ENCODE measurements at places on chromosomes 5 and 9. TPM values are rescaled to one million over a fixed set of nuclear protein-coding genes. Genes with fewer than 3 reads are reported as not detected.

DNA sequence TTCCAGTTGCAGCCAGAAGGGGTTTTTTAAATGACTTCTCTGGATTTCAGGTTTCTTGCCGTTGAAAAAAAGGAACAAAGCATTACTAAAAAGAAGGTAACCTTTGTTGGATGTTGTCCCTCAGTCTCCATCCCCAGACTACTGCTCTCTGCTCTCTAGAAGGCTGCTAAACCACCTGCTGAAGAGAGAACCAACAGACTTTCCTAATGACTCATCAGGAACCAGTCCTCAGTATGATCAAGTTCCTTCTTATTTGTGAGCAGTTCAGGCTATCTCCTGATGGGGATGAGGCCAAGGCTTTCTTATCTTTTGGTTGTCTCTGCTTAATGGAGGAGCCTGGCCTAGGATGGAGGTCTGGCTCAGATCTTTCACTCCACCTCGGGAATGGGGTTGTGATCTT, 4.1 kb downstream of the KIF4B start:
- H3K27me3 ChIP-seq, result no peaks in the 10 kb centered on the region
- H3K4me1 ChIP-seq, result no peaks in the 10 kb centered on the region
- DNase-seq, result no peak
- no peak overlapping the region for H3K4me3 ChIP-seq
- H3K36me3 ChIP-seq, result no peaks in the 10 kb centered on the region

DNA sequence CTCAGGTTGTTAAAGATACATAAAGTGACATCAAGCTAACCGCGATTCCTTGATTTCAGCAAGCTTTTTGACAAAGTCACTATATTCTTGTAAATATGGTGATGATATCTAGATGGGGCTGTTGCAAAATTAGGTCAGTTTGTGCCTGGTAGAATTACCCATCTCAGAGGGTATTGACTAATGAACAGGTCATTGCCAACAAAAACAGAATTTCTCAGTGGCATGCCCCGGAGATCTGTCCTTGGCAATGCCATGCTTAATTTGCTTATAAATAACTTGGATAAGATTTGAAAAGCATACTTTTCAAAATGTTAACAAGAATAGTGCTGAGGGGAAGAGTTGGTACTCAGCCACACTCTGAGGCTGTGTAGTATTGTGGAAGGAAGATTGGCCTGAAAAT, 783.3 kb upstream of the SEMA6A start:
- H3K27me3 ChIP-seq, result no peaks in the 10 kb centered on the region
- no peak overlapping the region for H3K27ac ChIP-seq
- H3K4me3 ChIP-seq, result no peak overlapping the region
- no peaks in the 10 kb centered on the region for H3K4me1 ChIP-seq
- no peak for DNase-seq

GRCh38 chr5:1642621-1643061, 118.9 kb upstream of the LPCAT1 start:
- DNase-seq, result no peak
- no peaks in the 10 kb centered on the region for H3K36me3 ChIP-seq
- peaks cover 4% of the 10 kb centered on the region for H3K4me1 ChIP-seq
- no peak overlapping the region for H3K27ac ChIP-seq
- H3K4me3 ChIP-seq, result no peak overlapping the region
- H3K27me3 ChIP-seq, result peaks cover 32% of the 10 kb centered on the region

- no peaks in the 10 kb centered on the region for H3K4me1 ChIP-seq
- H3K27me3 ChIP-seq, result no peaks in the 10 kb centered on the region
Measured at GRCh38 chr9:123528501-123528900, 172.5 kb downstream of the CRB2 start.

DNA sequence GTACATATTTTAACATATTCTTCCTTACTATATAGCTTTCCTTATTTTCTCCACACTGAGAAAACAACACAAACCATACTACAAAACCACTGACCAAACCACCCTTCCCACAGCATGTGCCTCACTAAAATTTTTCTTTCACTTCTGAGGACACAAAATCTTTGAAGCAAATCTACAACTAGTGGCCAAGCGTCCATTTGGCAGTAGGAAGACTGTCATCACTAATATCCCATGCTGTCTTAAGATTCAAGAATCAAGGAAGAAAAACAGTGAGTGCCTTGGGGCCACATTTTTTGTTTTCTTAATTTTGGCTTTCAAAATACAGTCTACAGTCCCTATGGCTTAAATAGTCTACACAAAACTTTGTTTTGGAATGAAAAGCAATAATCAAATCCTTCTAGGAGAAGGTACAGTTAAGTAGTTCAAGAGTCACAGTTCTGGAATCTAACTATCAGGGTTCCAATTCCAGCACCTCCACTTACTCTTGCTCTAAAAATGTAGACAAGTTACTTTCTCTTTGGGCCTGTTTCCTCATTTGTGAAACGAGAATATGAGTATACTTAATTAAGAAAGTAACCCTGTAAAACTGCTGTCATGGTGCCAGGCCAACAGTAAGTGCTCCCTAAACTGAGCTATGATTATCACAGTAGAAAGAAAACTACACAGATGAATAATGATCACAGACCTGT, 227.9 kb downstream of the BNC2 start:
- no peak for DNase-seq
- H3K4me1 ChIP-seq, result peaks cover 6% of the 10 kb centered on the region
- no peak overlapping the region for H3K4me3 ChIP-seq
- H3K27me3 ChIP-seq, result no peaks in the 10 kb centered on the region
- no peaks in the 10 kb centered on the region for H3K36me3 ChIP-seq

- no peaks in the 10 kb centered on the region for H3K36me3 ChIP-seq
- no peak for DNase-seq
- H3K27ac ChIP-seq, result no peak overlapping the region
- H3K4me1 ChIP-seq, result no peaks in the 10 kb centered on the region
Measured at GRCh38 chr5:60520451-60521227, 179.3 kb downstream of the DEPDC1B start.

DNA sequence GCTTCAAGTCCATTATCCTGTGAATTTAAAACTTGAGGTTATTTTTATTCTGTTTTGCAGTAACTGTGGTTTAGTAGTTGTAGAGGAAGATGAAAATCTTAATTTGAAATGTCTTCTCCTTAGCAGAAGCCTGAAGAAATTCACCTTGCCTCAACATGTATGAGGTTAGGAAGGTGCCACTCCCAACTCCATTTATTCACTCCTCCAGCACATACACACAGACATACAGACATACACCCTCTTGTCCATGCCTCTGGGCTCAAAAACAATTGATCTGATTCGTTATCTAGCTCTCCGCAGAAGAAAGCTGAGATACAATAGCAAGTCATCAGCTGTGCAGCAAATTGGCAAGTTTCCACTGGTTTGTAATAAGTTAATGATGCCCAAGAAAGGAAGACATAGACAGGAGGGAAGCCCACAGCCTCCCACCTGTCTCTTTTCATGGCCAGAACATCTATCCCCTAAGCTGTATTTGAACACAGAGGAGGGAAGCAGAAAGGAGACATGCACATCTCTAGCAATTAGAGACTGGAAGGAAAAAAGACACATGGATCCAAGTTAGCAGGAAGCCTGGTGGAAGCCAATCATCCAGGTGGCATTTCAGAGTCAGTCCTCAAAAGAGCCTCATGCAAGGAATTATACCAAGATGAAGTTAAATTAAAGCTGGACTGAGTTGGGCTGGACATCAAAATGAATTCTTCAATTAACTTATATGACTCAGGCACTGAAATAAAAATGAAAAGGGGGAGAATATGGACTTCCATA, 257.9 kb downstream of the ASTN2 start:
- H3K36me3 ChIP-seq, result no peaks in the 10 kb centered on the region
- peaks cover 16% of the 10 kb centered on the region for H3K4me1 ChIP-seq
- no peaks in the 10 kb centered on the region for H3K27me3 ChIP-seq
- DNase-seq, result peak; percentile 5
- H3K27ac ChIP-seq, result no peak overlapping the region

- H3K4me1 ChIP-seq, result peaks cover 45% of the 10 kb centered on the region
- no peak overlapping the region for H3K4me3 ChIP-seq
- DNase-seq, result no peak
- H3K36me3 ChIP-seq, result no peaks in the 10 kb centered on the region
- H3K27me3 ChIP-seq, result no peaks in the 10 kb centered on the region
Measured at GRCh38 chr5:96175090-96175489, 213.4 kb upstream of the ELL2 start.

DNA sequence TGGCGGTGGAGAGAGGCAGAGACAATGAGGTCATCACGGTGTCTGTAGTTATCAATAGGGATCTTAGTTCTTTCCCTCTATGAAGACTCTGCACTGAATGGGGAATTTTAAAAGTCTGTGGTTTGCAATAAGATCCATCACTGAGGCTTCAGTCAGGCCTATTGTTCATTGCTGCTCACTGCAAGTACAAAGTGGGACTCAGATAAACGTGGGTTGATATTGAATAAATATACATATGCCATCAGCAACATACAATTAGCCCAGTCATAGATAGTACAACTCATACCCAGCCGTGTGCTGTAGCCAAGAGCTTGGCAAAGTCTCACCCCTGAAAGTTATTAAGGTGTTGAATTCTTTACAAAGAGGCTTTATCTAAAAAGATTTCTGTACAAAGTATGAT, 88.4 kb downstream of the ENC1 start:
- H3K27ac ChIP-seq, result no peak overlapping the region
- H3K4me3 ChIP-seq, result no peak overlapping the region
- no peak for DNase-seq
- peaks cover 16% of the 10 kb centered on the region for H3K4me1 ChIP-seq
- no peaks in the 10 kb centered on the region for H3K36me3 ChIP-seq

GRCh38 chr5:7209658-7210057, 186.3 kb upstream of the ADCY2 start:
- H3K27ac ChIP-seq, result no peak overlapping the region
- no peaks in the 10 kb centered on the region for H3K36me3 ChIP-seq

- H3K27ac ChIP-seq, result peak overlapping the region; percentile 69
- H3K27me3 ChIP-seq, result no peaks in the 10 kb centered on the region
- no peaks in the 10 kb centered on the region for H3K36me3 ChIP-seq
- peaks cover 28% of the 10 kb centered on the region for H3K4me1 ChIP-seq
- DNase-seq, result peak; percentile 21
Measured at GRCh38 chr9:122941582-122942234, 888 bp downstream of the RABGAP1 start.

DNA sequence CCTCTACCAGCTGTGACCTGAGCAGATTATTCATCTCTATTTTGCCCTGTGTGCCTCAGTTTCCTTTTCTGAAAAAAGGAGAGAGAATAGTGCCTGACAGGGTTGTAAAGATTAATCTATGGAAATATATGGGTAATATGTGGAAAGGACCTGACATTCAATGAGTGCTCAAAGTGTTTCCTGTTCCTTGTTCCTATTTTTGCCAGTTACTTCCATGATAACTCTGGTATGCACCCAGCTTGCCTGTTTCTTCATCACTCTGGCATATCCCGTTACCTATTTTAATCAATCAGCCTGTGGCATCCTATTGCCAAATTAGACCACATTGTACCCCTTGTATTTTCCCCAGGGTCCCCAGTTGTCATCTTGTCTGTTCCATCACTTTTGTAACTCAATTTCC, 3.6 kb upstream of the ARAP3 start:
- H3K27ac ChIP-seq, result no peak overlapping the region
- H3K4me1 ChIP-seq, result peaks cover 17% of the 10 kb centered on the region
- H3K27me3 ChIP-seq, result no peaks in the 10 kb centered on the region
- no peak for DNase-seq
- H3K36me3 ChIP-seq, result no peaks in the 10 kb centered on the region

DNA sequence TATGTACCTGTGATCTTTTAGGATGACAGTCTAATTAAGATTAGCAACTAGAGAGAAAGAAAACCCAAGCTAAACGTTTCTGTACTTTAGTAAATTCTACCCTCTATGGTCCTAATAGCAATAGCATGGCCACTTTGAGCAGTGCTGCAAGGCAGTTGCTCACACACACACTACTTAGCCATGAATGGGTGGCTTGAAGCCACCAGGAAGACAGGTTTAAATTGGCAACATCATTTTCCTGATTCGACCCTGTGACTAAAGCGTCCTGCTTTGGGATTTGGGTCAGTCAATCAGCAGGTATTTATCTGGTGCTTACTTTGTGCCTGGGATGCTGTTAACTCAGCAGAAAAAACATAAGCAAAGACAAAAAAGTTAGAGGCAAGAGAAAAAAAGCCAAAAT, 150.6 kb downstream of the ARRDC3 start:
- no peak overlapping the region for H3K4me3 ChIP-seq
- no peaks in the 10 kb centered on the region for H3K36me3 ChIP-seq
- peaks cover 6% of the 10 kb centered on the region for H3K4me1 ChIP-seq
- H3K27me3 ChIP-seq, result no peaks in the 10 kb centered on the region
- no peak for DNase-seq

DNA sequence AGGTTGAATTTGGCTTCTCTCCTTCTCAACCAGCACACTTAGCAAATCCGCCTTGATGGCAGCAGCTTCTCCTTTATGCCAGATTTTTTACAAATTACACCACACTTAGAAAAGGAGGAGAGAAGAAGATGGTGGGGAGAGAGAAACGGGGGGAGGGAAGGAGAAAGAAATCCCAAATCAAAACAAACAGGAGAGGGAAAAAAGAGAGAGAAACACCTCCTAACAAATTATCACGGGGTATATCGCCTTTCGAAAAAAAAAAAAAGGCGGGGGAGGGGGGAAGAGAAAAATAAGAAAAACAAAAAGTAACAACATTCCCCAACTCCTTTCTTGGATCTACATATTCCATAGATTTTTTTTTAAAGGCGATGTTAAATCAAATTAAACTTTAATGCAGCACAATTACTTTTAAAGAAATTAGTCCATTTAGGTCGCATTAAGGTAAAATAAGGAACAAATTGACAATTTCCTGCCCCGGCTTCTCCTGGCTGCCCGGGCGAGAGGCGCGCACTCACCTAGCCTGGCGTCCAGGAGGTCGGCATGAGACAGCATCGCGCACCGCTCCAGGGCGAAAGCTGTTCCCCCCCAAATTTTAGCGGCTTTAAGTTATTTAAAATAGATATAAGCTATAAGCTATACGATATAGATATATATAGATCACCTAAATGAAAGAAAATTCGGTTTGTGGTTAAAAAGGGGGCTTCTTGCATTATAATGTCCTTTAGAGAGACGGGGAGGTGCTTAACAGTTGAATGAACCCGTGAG, at the start of gene OTP:
Gene OTP, minus strand, starts transcription at position 716 of the 765 bp plus-strand sequence. Its CDS starts 164 bp downstream, at position 552.
- no peak within 1 kb of the TSS for H3K27ac ChIP-seq
- DNase-seq, result no peak
- no peak within 1 kb of the TSS for H3K4me3 ChIP-seq
- H3K27me3 ChIP-seq, result peaks cover 87% of the 10 kb centered on the region
- no peaks in the 10 kb centered on the region for H3K36me3 ChIP-seq

The SLC6A19 gene
- not detected for polyA plus RNA-seq

The HAVCR2 gene
- not detected for polyA plus RNA-seq

The TMEM267 gene
- 30.7 TPM for polyA plus RNA-seq

The IL5 gene
- not detected for polyA plus RNA-seq

The BTNL3 gene
- not detected for polyA plus RNA-seq

The LYSMD3 gene
- 18.9 TPM for polyA plus RNA-seq

The RASGRF2 gene
- polyA plus RNA-seq, result 0.05 TPM

The GDNF gene
- polyA plus RNA-seq, result 3.3 TPM

The RORB gene
- polyA plus RNA-seq, result not detected
